ENCODE measurements at places on chromosomes 13 and 19.
A peak's percentile ranks its signal among the peaks of the same experiment; 100 is the strongest.

DNA sequence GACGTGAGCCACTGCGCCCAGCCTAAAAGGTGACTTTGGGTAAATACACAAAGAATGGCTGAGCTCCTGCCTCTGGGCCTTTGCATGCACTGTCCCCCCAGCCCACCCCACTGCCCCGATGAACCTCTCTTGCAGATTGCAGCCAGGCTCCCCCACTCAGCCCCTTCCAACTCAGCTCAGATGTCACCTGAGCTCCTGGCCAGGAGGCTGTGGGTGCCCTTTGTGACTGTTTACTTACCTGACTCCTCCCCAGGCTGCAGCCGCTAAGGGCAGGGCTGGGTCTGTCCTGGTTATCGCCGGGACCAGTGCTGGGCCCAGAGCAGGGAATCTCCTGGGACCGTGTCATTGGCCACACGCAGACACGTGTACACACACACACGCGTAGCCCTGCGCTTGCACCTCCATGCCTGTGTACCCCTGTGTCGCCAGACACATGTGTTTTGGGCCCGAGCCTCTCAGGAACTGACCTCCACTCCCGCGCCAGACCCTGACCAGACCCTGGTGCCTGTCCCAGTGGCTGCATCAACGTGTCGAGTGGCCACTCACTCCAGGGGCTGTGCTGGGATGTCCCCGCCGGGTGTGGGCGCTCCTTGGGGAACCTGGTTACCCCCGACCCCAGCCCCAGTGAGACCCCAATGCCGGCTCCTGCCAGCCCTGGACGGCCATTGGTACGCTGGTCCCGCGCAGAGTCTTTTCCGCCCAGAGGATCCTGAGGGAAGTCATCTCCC is 18.7 kb downstream of the EFNA2 start:
- H3K36me3 ChIP-seq: no peaks in the 10 kb centered on the region
- H3K4me1 ChIP-seq: peaks cover 5% of the 10 kb centered on the region
- peak overlapping the region; percentile 77 for H3K27ac ChIP-seq
- no peaks in the 10 kb centered on the region for H3K27me3 ChIP-seq
- DNase-seq: peak; percentile 64
- H3K4me3 ChIP-seq: peak overlapping the region; percentile 14

GRCh38 chr13:29187584-29187983 is 367.4 kb downstream of the MTUS2 start:
- DNase-seq: no peak
- H3K4me3 ChIP-seq: no peak overlapping the region
- peak overlapping the region; percentile 42 for H3K27ac ChIP-seq
- no peaks in the 10 kb centered on the region for H3K4me1 ChIP-seq
- H3K27me3 ChIP-seq: no peaks in the 10 kb centered on the region

DNA sequence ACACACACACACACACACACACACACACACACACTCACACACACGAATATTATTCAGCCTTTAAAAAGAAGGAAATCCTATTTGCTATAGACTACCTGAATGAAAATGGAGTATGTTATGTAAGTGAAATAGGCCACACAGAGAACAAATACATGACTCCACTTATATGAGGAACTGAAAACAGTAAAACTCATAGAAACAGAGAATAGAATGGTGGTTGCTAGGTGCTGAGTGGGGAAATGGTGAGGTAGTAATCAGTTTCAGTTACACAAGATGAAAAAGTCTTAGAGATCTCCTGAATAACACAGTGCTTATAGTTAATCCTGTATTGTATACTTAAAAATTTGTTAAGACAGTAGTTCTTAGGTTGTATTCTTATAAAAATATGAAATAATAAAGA is 8.2 kb downstream of the ZNF677 start:
- no peak overlapping the region for H3K27ac ChIP-seq
- DNase-seq: no peak
- H3K36me3 ChIP-seq: peaks cover 6% of the 10 kb centered on the region

DNA sequence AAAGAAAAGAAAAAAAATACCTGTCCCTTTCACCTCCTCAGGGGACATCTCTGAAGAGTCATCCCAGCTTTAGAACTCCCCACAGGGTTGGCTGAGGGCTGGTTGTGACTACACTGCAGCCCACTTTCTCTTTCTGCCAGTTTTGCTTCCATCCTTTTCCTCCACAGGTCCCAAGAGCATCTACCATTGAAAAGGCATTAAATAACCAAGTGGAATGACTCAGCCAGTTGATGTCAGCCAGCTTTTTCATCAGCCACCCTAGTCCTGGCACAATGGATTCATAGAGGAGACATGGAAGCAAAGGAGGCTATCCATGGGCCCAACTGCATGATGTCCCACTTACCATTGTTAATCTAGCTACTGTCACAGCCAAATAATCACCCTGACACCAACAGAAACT is 9.2 kb upstream of the RCBTB1 start:
- H3K4me1 ChIP-seq: no peaks in the 10 kb centered on the region
- no peaks in the 10 kb centered on the region for H3K36me3 ChIP-seq
- no peak overlapping the region for H3K27ac ChIP-seq
- no peak overlapping the region for H3K4me3 ChIP-seq
- no peaks in the 10 kb centered on the region for H3K27me3 ChIP-seq

- peaks cover 12% of the 10 kb centered on the region for H3K4me1 ChIP-seq
- H3K27me3 ChIP-seq: no peaks in the 10 kb centered on the region
- H3K27ac ChIP-seq: peak overlapping the region; percentile 31
- H3K4me3 ChIP-seq: no peak overlapping the region
- DNase-seq: no peak
- peaks cover 7% of the 10 kb centered on the region for H3K36me3 ChIP-seq
Measured at GRCh38 chr19:17325133-17325532, 9.5 kb downstream of the ANO8 start.

DNA sequence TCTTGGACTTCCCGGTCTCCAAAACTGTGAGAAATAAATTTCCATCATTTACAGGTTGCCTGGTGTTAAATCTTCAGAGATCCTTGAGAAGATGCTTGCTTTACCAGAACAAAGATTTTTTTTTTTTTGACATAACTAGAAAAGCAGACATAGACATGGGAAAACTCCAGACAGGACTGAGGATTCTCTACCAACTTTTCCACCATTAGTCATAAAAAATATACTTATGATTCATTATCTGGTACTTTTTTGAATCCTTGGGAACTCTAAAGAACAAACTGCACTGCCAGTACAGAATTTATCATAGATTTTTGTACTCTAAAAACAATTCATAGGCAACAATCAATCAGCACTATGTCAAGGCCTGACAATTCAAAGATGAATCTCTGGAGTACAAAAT is 487.6 kb downstream of the EFNB2 start:
- H3K36me3 ChIP-seq: no peaks in the 10 kb centered on the region
- no peaks in the 10 kb centered on the region for H3K27me3 ChIP-seq
- DNase-seq: no peak
- no peak overlapping the region for H3K27ac ChIP-seq

- H3K36me3 ChIP-seq: no peaks in the 10 kb centered on the region
- peaks cover 6% of the 10 kb centered on the region for H3K27me3 ChIP-seq
- DNase-seq: no peak
- no peaks in the 10 kb centered on the region for H3K4me1 ChIP-seq
- no peak overlapping the region for H3K4me3 ChIP-seq
Measured at GRCh38 chr19:47445937-47446402, 25.7 kb downstream of the SLC8A2 start.

DNA sequence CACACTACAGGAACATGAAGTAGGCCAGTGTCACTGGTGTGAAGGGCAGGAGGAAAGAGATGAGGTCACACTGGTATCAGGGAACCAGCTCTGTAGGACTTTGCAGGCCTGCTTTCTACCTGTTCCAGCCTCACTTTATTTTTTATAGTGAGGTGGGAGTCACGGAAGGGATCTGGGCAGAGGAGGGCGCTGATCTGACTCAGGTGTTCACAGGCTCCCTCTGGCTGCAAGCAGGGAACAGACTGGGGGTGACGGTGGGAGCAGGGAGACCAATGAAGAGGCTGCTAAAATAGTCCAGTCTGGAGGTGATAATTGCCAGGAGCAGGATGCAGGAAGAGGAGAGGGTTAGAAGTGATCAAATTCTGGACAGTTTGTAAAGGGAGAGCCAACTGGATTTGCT is 2.8 kb downstream of the THAP8 start:
- no peaks in the 10 kb centered on the region for H3K27me3 ChIP-seq
- H3K4me3 ChIP-seq: no peak overlapping the region
- DNase-seq: no peak
- H3K4me1 ChIP-seq: peaks cover 6% of the 10 kb centered on the region

- no peaks in the 10 kb centered on the region for H3K36me3 ChIP-seq
- H3K4me3 ChIP-seq: no peak overlapping the region
- H3K4me1 ChIP-seq: no peaks in the 10 kb centered on the region
- no peak for DNase-seq
- no peaks in the 10 kb centered on the region for H3K27me3 ChIP-seq
Measured at GRCh38 chr13:78265098-78265497, 338.3 kb downstream of the POU4F1 start.

- H3K27me3 ChIP-seq: peaks cover 7% of the 10 kb centered on the region
- no peak overlapping the region for H3K4me3 ChIP-seq
- peaks cover 4% of the 10 kb centered on the region for H3K4me1 ChIP-seq
- H3K36me3 ChIP-seq: no peaks in the 10 kb centered on the region
Measured at GRCh38 chr13:113665597-113666328, 1.3 kb upstream of the GRK1 start.

GRCh38 chr19:38047641-38048040 is 140.6 kb downstream of the SIPA1L3 start:
- H3K4me3 ChIP-seq: no peak overlapping the region
- H3K27ac ChIP-seq: no peak overlapping the region
- no peaks in the 10 kb centered on the region for H3K36me3 ChIP-seq
- DNase-seq: no peak
- H3K4me1 ChIP-seq: no peaks in the 10 kb centered on the region
- no peaks in the 10 kb centered on the region for H3K27me3 ChIP-seq

DNA sequence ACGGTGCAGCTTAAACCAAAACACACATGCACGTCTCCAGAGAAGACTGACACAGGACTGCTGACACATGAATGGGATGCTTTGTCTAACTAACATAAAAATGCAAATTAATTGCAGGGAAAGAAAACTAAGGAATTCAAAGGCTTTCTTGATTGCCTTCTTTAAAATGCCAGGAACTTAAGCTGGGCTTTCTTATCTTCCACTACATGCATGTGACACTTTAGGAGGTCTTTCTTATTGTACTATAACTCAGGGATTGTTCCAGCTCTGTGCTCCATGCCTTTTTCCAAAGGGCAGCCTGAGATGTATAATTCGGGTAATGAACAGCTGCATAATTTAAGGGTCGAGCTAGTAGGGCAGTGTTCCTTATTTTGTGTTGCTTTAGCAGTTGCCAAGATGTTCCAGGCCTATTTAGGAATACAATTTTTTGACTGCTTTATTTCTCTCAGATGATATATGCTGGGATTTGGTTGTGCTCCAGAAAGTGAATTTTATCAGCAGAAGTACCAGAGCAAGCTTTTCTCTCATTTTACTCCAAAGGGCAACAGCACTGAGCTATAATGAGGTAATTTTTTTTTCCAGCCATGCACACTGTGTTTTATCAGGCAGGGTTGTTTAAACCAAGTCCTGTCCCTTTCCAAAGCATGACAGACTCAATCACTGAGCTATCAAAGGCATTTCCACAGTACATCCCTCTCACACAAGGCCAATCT is 885.2 kb downstream of the PCDH9 start:
- no peaks in the 10 kb centered on the region for H3K27me3 ChIP-seq
- H3K4me3 ChIP-seq: no peak overlapping the region
- H3K27ac ChIP-seq: no peak overlapping the region
- no peaks in the 10 kb centered on the region for H3K36me3 ChIP-seq

DNA sequence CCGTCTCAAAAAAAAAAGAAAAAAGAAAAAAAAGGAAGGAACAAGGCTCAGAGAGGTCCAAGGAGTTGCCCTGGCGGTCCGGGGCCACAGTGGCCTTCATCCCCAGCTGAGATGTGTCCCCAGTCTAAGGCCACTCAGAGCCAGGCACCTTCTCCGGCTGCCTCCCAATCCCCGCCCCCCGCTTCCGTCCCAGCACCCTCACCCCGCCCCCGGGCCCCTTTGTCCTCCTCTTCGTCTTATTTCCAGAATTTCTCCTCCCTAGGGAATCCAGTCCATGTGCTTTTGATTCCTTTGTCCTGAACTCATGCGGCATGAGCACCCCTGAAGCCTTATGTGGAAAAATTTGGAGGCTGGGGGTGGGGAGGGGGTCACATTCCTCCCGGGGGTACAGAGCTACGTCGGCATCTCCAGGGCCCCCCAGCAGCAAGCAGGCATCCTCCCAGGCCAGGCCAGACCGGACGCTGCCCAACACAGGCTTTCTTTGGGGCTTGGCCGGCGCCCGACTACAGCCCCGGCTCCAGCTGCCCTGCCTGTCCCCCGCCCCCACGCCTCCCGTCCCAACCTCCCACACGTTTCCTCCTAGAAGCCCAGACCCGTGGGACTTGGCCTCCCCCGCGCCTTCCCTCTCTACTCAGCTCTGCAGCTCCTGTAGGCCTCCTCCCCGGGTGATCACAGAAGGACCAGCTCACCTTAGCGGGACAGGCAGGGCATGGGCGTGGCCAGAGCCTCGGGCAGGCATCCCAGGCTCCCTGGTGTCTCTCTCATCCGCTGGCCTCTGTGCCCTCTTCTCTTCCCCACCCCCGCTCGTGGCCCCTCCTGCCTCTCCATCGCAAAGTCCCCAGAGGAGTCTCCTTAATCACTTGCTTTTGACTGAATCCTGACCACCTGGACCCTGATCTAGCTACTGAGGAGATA is 17.8 kb upstream of the ADGRE5 start:
- H3K27me3 ChIP-seq: no peaks in the 10 kb centered on the region
- no peaks in the 10 kb centered on the region for H3K36me3 ChIP-seq
- H3K27ac ChIP-seq: peak overlapping the region; percentile 55
- DNase-seq: no peak
- H3K4me3 ChIP-seq: peak overlapping the region; percentile 34
- H3K4me1 ChIP-seq: peaks cover 8% of the 10 kb centered on the region

DNA sequence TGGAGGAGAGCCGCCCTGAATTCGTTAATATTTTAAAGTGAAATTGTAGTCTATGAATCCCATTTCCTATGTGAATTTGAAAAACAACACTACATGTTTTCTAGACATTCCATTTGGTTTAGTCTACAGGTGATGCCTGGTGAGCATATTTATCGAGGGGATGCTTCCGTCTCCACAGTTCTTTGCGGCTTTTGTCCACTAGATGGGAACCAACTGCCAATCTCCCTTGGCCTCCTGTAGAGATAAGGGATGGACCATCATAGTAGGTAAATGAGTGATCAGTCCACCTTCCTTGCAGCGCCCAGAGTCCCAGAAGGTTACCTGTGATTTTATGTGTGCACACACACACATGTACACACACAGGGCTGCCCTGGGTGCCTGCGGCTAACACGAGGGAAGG is 289.8 kb upstream of the SOX21 start:
- DNase-seq: no peak
- no peak overlapping the region for H3K27ac ChIP-seq
- no peaks in the 10 kb centered on the region for H3K4me1 ChIP-seq
- no peaks in the 10 kb centered on the region for H3K36me3 ChIP-seq
- no peaks in the 10 kb centered on the region for H3K27me3 ChIP-seq

GRCh38 chr19:19355606-19356139 is 35.0 kb downstream of the MAU2 start:
- no peak overlapping the region for H3K27ac ChIP-seq
- H3K27me3 ChIP-seq: no peaks in the 10 kb centered on the region
- H3K4me3 ChIP-seq: no peak overlapping the region
- DNase-seq: no peak
- peaks cover 63% of the 10 kb centered on the region for H3K36me3 ChIP-seq
- H3K4me1 ChIP-seq: no peaks in the 10 kb centered on the region

- no peak overlapping the region for H3K4me3 ChIP-seq
- peaks cover 3% of the 10 kb centered on the region for H3K27me3 ChIP-seq
- no peak for DNase-seq
- no peak overlapping the region for H3K27ac ChIP-seq
- no peaks in the 10 kb centered on the region for H3K36me3 ChIP-seq
- H3K4me1 ChIP-seq: no peaks in the 10 kb centered on the region
Measured at GRCh38 chr19:399370-399769, 9.6 kb downstream of the C2CD4C start.

- H3K4me3 ChIP-seq: no peak overlapping the region
- no peak overlapping the region for H3K27ac ChIP-seq
- peaks cover 26% of the 10 kb centered on the region for H3K36me3 ChIP-seq
Measured at GRCh38 chr19:49801966-49802661, 11.0 kb downstream of the FUZ start.
